ENCODE measurements at places on chromosomes 5 and 9. TPM values are rescaled to one million over a fixed set of nuclear protein-coding genes. Genes with fewer than 3 reads are reported as not detected.

GRCh38 chr5:94499806-94500205 lies 118.6 kb downstream of the KIAA0825 start:
- DNase-seq, result no peak
- H3K4me3 ChIP-seq, result no peak overlapping the region
- no peaks in the 10 kb centered on the region for H3K36me3 ChIP-seq
- H3K27ac ChIP-seq, result no peak overlapping the region

DNA sequence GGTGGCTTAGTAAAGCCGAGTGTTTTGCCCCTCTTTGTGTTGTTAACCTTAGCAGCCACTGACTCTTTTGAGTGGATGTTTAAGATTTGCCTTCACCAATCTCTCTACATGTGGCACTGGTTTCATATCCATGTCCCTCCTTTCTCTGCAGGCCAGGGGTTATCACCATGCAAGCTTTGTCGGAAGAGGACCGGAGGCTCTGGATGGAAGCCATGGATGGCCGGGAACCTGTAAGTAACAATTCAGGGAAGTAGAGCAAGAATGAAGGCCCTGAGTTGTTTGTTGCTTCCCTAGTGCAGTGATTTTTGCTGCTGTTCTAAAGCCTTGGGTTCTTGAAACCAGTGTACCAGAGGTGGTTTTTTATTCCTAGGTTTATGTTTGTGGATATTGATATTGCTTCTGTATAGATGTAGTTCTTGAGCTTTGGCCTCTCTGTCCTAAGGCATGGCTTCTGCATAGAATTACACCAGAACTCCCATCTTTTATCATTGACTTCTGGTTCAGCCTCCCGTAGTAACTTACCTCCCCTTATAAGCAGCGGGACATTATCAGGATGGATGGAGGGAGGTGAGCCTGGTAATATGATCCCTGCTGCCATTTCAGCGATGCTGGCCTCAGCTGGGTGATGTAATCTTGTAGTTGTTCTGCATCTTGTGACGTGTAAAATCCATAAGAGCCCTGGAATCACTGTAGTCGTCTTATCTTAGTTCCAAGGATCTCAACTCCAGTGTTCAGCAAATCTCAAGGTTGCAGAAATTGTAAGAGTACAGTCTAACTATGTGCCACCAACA lies 161.9 kb downstream of the ARHGAP26 start:
- H3K36me3 ChIP-seq, result no peaks in the 10 kb centered on the region
- H3K4me3 ChIP-seq, result no peak overlapping the region
- DNase-seq, result no peak
- H3K27ac ChIP-seq, result no peak overlapping the region
- H3K27me3 ChIP-seq, result no peaks in the 10 kb centered on the region

GRCh38 chr9:133609311-133610098 lies at the start of gene FAM163B:
Gene FAM163B, minus strand, starts transcription at chr9:133609389. Its CDS starts 29,166 bp downstream, at chr9:133580223.
- no peaks in the 10 kb centered on the region for H3K36me3 ChIP-seq
- peak; percentile 90 for DNase-seq

DNA sequence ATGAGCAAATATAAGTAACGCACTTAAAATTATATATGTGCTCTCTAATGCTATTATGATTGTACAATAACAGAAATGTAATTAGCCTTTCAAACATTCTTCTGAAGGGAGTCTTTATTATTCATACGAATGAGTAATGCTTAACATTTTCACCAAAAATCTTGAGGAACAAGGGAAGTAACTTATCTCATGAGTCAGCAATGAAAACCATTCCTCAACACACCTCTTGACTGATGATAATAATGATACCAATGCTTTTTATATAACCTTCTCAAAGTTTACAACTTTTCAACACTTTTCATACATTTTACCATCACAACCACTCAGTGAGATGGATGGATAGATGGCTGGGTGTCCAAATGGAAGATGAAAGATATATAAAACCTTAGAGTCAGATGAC lies 369.3 kb downstream of the BNC2 start:
- no peaks in the 10 kb centered on the region for H3K27me3 ChIP-seq
- no peaks in the 10 kb centered on the region for H3K36me3 ChIP-seq
- no peaks in the 10 kb centered on the region for H3K4me1 ChIP-seq
- H3K27ac ChIP-seq, result no peak overlapping the region
- H3K4me3 ChIP-seq, result no peak overlapping the region

GRCh38 chr9:75626860-75627259 lies 263.6 kb upstream of the PCSK5 start:
- DNase-seq, result no peak
- no peak overlapping the region for H3K27ac ChIP-seq

- peaks cover 8% of the 10 kb centered on the region for H3K36me3 ChIP-seq
- H3K27me3 ChIP-seq, result no peaks in the 10 kb centered on the region
- no peak overlapping the region for H3K27ac ChIP-seq
- peaks cover 4% of the 10 kb centered on the region for H3K4me1 ChIP-seq
- no peak overlapping the region for H3K4me3 ChIP-seq
Measured at GRCh38 chr5:179767496-179768100, 26.2 kb upstream of the LTC4S start.

DNA sequence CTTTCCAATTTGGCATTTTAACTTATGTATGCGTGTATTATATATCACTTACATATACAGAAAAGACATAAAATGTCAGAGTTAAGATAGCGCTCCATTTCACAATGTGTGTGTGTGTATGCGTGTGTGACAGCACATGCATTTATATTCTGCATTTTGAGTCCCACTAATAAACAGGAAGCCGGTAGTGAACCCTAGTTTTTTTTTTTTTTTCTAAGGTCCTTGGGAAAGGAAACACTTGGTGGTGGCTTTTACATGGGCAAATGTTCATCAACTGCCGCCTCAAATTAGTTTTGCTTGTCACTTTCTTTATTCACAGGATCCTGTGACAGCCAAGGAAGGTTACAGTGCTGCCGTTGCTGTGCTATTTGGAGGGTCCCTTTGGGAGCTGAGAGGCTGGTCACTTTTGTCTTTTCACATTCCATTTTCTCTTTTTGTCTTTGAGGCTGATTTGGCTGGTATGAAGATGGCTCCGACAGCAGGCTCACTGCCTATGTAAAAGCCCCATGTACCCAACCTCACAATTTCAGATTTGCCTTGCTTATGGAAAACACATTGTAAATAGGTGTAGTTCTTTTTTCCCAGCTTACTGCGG lies 298.9 kb downstream of the CSNK1G3 start:
- DNase-seq, result peak; percentile 15
- no peak overlapping the region for H3K4me3 ChIP-seq
- no peak overlapping the region for H3K27ac ChIP-seq
- no peaks in the 10 kb centered on the region for H3K27me3 ChIP-seq
- no peaks in the 10 kb centered on the region for H3K36me3 ChIP-seq
- H3K4me1 ChIP-seq, result peaks cover 72% of the 10 kb centered on the region

DNA sequence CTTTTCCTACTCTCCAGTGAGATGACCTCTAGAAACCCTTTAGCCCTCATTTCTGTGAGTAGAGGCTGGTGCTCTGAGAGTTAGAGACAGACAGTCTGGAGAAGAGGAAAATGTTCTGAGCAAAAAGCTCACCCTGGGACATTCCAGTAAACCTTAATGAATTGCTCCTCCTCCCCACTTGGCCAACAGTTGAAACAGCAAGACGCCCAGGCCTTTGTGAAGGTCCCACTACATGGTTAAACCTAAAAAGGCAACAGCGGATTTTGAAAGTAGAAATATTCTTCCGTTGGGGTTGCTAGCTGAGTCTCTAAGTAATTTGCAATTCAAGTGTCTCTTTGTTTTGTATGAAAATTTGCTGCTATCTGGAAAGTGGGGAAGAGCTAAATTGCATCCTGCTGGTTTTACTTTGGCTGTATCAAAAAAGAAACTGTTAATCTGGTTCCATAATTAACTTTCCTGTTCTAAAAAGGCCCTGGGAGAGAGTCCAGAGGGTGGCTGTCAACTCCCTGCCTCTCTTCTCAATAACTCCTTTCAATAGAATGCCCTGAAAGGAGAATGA lies 63.8 kb downstream of the ATP10B start:
- no peak overlapping the region for H3K4me3 ChIP-seq
- no peaks in the 10 kb centered on the region for H3K27me3 ChIP-seq
- H3K27ac ChIP-seq, result peak overlapping the region; percentile 59
- DNase-seq, result no peak
- H3K36me3 ChIP-seq, result no peaks in the 10 kb centered on the region

DNA sequence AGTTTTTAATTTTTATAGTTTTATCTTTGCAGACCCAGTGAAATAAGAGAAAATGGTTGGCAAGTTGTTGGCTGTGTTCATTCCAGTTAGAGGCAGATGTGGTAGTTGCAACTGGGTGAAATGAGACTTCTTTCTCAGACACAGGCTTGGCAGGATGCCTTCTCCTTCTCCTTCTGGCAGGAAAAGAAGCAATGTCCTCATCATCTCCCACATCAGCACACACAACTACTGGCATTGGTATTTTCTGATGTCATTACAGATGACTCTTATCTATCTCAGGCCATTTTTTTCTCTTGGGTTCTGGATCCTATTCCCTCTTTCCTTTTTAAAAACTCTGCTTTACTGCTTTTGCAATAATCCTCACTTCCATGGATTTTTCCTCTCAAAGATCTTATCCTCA lies 103.3 kb upstream of the EDIL3 start:
- H3K4me3 ChIP-seq, result no peak overlapping the region
- no peak for DNase-seq
- H3K27ac ChIP-seq, result no peak overlapping the region

DNA sequence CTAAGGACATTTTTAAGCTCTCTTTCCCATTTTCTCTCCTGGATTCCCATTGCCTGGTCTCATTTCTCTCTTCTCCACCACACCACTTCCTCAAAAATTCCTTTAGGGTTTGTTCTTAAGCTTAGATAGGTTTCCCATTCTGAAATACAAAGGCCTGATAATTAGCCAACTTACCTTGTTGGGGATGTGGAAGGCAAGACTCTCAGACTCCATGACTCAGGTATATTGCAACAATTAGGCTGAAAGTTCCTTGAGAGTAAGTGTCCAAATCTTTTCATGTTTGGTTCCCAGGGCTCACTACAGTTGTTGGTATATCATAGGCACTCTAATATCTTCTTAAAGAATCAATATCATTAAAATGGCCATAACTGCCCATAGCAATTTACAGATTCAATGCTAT lies 43.6 kb downstream of the FXN start:
- H3K36me3 ChIP-seq, result no peaks in the 10 kb centered on the region
- no peak for DNase-seq
- no peaks in the 10 kb centered on the region for H3K27me3 ChIP-seq
- H3K27ac ChIP-seq, result no peak overlapping the region

DNA sequence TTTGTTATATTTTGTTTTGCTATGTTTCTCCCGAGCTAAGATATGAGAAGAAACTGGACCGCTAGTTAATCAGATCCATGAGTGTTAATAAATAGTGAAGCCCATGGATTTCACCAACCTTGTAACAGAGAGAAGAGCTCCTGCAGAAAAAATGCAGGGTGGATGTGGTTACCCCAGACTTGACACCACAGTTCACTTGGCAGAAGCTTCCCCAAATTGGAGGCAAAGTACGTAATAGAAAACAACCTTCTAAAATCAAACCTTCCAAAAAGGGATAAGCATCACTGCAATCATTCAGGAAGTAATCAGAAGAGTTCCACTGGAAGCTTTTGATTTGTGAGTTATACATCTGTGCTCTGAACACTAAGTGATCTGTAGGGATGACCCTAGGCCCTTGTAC lies 267.5 kb downstream of the ACTL7B start:
- no peak overlapping the region for H3K27ac ChIP-seq
- H3K4me3 ChIP-seq, result no peak overlapping the region
- H3K27me3 ChIP-seq, result no peaks in the 10 kb centered on the region
- no peaks in the 10 kb centered on the region for H3K36me3 ChIP-seq

GRCh38 chr5:92695123-92696003 lies 885.7 kb downstream of the NR2F1-AS1 start:
- H3K4me1 ChIP-seq, result no peaks in the 10 kb centered on the region
- no peaks in the 10 kb centered on the region for H3K36me3 ChIP-seq
- no peak for DNase-seq
- no peaks in the 10 kb centered on the region for H3K27me3 ChIP-seq

DNA sequence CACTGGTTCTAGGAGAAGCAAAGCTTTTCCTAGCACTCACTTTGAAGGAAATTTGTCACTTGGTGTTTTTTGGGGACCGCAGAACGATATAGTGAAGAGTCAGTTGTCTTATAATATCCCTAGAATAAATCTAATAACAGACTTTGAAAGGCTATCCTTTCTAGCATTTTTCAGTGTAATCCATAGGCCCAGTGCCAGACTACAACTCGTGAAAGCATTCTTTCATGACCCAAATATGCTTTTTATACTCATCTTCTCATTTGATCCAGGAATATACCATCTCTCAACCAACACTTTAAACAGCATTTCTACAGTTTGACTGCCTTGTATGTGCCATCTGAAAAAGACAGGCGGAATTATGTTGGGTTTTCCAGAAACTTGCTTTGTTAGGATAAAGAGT lies 104.0 kb downstream of the ERCC6L2 start:
- no peak overlapping the region for H3K4me3 ChIP-seq
- no peaks in the 10 kb centered on the region for H3K36me3 ChIP-seq
- peaks cover 51% of the 10 kb centered on the region for H3K4me1 ChIP-seq
- H3K27ac ChIP-seq, result peak overlapping the region; percentile 32

GRCh38 chr9:135291165-135291564 lies 188.4 kb upstream of the PPP1R26 start:
- no peak overlapping the region for H3K4me3 ChIP-seq
- no peak for DNase-seq
- H3K27ac ChIP-seq, result no peak overlapping the region
- no peaks in the 10 kb centered on the region for H3K27me3 ChIP-seq

DNA sequence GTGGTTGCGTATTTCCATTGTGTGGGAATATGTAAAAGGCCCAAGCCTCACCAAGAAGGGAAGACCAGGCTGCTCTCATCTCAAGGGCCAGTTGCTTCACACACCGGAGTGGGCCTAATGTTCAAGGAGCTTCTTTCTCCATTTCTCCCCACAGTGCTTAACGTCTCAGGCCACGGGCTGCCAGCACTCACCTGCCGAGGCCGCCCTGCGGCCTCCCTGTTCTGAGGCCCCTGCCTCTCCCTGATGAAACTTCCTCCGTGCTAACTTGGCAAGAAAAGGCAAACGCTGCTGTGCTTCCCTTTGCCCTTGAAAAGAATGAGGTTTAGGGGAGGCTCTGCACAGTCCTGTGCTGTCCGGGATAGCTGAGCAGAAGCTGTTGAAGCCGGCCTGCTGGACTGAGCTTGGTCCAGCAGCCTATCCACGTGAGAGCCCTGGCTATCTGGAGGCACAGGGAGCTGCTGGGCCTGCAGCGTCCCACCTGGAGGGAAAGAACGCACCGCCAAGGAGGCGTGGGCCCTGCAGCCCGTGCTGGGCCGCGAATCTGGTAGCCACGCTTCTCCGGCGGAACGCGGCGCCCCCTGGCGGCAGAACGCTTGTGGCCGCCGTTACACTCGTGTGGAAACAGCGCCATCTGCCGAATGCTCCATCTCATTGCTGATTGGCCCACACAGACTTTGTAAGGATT lies 73.5 kb upstream of the PRSS3 start:
- H3K36me3 ChIP-seq, result no peaks in the 10 kb centered on the region
- no peaks in the 10 kb centered on the region for H3K4me1 ChIP-seq
- no peak overlapping the region for H3K27ac ChIP-seq
- H3K27me3 ChIP-seq, result peaks cover 12% of the 10 kb centered on the region
- no peak overlapping the region for H3K4me3 ChIP-seq
- peak; percentile 95 for DNase-seq

LHX2 gene
- 59.5 TPM for total RNA-seq

TLX3 gene
- total RNA-seq, result not detected

FOXI1 gene
- not detected for total RNA-seq

FAM153A gene
- total RNA-seq, result not detected

GPSM1 gene
- 39.7 TPM for total RNA-seq

SVEP1 gene
- 0.56 TPM for total RNA-seq

EQTN gene
- total RNA-seq, result 3.4 TPM

LCN6 gene
- total RNA-seq, result not detected
